ENCODE measurements at places on chromosomes 5 and 9.

GRCh38 chr5:158857976-158858375 is 241.7 kb downstream of the EBF1 start:
- DNase-seq = no peak

DNA sequence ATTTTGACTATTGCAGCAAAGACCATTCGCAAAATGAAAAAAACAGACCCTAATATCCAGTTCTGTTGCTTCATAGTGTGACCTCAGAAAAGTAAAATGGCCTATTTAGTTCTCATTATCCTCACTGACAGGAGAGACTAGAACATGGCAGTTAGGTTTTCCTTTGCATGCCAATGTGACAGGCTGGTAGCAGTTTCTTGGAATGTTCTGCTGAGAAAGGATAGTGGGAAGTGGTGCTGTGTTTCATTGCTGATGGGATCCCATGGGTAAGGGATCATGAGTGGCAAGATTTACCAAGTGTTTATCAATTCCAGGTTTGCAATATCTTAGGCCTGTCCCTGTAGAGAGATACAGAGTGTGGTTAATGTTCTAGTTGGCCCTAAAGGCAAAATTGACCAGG is 88.5 kb downstream of the ACER2 start:
- no peak for DNase-seq

DNA sequence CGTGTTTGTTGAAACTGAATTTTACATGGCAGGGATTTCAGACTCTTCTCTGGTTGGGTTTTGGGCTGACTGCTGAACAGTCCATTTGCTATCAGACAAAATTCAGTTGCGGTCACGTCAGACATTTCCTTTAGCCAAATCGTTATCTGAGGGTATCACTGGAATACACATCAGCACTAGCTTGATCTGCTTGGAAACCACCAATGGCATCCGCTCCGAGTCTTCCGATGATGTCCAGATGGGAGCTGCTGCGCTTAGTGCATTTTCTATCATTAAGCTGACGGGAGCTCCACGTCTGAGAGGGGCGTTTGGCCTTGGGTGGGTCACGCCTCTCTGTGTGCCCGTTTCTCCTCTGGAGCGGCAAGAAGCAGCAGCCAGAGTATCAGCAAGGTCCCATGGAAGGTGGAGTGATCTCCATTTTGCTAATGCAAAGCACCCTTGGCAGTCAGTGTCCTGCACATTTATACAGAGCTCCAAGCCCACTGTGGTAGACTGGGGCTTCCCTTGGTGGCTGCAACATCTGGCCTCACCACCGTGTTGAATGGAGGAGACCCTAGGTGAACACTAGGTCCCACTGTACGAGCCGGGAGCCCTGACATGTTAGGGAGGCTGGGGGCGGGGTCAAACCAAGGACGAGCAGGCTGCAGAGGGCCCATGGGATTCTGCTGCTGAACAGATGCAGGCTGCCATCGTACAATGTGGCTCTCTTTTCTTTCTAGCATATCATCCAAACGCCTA is 134.6 kb upstream of the PHYKPL start:
- no peak for DNase-seq

- DNase-seq = no peak
Measured at GRCh38 chr5:34499001-34499734, 157.0 kb upstream of the RAI14 start.

DNA sequence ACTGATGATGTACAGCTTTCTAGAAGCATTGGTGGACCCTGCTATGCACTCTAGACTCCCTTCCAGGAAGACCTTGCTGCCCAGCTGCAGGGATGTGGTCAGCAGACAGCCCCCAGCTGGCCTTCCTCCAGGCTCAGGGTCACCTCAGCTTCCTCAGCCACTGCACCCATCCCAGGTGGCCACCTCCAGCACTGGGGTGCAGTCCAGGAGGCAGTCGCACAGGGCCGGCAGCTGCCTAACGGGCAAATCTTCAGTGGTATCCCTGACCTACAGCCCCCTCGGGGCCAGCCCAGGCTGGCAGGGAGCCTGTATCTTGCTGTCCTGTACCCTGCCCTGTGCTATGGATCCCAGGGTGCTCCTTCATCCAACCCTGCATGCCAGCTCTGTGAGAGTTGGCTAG is 81.8 kb downstream of the GADD45G start:
- no peak for DNase-seq

DNA sequence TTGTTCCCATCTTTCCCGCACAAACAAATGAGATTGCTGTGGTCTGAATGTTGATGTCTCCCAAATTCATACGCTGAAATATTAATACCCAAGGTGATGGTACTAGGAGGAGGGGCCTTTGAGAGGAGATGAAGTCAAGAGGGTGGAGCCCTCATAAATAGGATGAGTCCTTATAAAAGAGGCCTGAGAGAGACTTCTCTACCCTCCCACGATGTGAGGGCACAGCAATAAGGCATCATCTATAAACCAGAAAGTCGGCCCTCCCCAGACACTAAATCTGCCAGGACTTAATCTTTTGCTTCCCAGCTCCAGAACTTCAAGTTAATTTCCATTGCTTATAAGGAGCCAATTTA is 170.4 kb downstream of the CTNND2 start:
- DNase-seq = no peak

GRCh38 chr5:134227259-134227658 is 1.4 kb upstream of the PPP2CA start:
- peak; percentile 22 for DNase-seq

GRCh38 chr5:157915638-157916037 is 56.7 kb upstream of the CLINT1 start:
- DNase-seq = no peak

- no peak for DNase-seq
Measured at GRCh38 chr5:160843240-160843639, 8.8 kb downstream of the ATP10B start.

GRCh38 chr9:101463397-101463796 is 27.8 kb upstream of the ALDOB start:
- no peak for DNase-seq

DNA sequence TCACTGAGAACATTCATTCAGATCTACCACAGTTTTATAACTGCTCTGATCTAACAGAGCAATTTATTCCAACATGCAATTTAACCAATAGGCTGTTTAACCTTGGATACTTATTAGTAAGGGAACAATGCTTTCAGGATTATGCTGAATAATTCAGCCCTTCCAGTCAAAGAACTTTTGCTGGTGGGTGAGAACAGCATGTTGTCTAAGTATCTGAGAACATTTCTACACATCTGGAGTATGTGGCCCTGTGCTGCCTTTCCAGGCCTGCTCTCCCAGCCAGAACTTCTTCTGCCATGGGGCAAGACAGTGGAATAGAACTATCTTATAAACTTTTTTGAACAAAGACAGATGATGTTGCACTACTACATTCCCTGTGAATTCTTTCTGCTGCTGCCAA is 55.8 kb downstream of the NFIB start:
- DNase-seq = no peak

DNA sequence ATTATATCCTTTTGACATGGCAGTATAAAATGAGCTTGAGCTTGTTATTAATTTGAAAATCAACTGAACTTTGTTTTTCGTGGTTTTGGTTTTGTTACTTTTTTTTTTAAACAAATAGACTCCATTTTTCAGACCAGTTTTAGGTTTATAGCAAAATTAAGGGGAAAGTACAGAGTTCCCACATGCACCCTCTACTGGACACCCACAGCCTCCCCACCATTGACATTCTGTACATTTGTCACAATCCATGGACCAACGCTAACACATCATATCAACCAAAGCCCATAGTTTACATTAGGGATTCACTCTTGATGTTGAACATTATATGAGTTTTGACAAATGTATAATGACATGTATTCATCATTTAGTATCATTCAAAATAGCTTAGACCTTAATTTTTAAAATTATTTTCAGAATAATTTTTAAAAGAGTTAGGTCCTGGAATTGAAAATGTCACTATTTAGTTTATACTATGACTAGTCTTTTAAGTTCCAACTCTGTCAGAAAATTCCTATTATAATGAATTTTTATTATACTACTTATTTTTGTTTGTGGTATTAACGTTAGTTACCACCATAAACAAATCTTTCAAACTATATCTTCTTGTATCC is 35.3 kb upstream of the JMY start:
- DNase-seq = no peak

DNA sequence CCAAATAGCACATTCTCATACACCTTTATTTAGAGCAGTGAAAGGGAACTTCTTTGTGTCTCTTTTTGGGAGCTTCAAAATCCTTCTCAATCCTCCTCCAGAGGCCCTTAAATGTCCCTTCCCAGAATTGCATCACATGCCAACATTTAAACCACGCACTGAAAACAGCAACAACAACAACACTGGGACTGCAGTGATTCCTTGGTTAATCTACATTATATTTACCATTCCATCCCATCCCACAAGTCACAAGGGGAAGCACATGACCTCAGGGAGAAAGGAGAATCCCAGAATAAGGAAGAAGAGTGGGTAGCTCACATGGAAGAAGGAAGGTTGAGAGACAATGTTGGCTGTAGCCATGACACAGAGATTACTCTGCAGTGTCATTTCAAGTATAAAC is 41.1 kb downstream of the ELOVL7 start:
- no peak for DNase-seq

DNA sequence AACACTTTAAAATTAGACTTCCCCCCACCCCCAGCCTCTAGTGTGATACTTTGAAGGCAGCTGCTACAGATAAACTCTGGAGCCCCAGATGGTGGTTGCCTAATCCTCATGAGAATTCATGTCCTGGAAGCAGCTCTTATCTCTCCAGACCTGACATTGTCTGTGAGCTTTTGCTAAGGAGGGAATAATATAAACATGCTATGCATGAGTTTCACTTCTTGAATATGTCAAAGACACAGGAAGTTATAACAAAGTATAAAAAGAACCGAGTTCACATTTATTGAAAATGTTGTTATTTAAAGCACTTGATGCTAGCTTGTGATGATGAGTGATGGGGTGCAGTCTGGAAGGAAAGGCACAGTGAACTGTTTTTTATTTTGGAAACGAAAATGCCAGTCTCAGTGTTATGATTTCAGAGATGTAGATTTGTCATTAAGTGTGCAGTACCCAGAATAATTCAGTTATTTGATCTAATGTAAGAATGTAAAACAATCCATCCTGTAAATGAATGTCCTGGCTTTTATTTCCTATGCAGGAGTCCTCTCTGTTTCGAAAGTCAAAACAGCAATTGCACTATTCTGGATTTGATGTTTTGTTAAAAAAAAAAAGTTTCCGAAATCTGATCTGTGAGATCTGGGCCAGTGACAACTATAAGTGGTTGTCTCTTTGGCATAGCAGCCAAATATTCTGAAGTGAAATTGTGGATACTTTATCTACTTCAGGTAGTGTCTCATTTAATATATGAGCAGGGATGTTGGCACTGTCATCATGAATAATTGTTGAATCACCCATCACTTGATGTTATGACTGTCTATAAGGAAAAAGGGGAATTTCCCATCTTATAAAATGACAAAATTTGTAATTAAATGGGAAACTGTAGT is 77.0 kb downstream of the ZCCHC7 start:
- no peak for DNase-seq

- no peak for DNase-seq
Measured at GRCh38 chr5:145942749-145943148, 6.4 kb downstream of the SH3RF2 start.

GRCh38 chr9:89743573-89744254 is 138.9 kb downstream of the GADD45G start:
- no peak for DNase-seq

DNA sequence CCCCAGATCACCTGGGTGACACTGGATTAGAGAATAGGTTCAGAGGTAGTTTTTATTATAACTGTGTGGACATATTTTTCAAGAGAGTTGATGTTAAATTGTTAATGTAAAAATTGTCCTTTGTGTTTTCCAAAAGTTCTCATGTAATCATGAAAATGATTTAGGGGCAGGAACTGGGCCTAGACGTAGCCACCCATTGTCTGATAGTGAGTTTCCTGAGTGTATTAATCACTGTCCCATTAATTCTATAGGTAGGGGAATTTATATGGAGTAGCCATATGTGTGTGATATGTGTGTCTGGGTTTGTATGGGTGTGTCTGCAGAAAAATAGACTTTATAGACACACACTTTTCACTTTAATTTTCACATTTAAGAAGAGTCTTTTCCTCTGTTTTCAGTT is 144.6 kb upstream of the RAI14 start:
- DNase-seq = no peak

GRCh38 chr9:113887436-113887835 is 11.3 kb downstream of the ZNF618 start:
- DNase-seq = no peak
